ENCODE measurements at places on chromosomes 7 and 10.

DNA sequence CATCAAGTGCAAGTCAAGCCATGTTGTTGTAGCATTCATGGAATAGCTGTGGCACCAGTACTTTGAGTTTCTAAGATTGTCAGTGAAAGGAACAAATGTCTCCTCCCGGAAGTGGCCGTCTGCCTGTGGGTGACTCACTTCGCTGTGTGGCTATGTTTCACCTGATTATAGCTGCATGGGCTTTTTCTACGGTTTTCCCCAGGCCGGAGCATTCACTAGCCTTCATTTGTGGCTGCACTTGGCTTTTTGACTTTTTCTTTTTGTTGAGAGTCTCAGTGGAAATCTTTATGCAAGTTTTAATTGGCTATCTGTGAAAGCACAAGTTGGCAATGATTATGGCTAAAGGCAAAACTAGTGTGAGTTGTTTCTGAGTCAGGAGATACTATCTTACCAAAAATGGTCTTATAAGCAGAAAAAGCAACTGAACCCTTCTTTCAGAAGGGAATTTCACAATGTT lies 35.0 kb downstream of the SRI start:
- no peak for DNase-seq

DNA sequence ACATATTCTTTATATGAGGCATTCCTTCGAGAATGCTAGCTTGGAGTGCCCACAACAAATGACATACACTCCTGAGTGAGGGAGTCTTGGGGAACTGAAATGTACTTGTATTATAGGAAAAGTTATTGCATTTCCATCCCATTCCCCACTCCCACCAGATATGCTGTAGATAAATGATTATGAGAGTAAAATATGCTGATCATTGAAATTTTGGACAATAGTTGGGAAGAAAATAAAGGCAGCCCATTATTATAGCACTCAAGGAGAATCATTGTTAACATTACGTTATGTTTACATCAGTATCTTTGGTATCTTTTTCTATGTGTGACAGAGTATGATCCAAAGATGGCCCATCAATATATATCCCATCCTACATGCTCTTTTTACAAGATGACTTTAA lies 194.4 kb downstream of the GATA3 start:
- DNase-seq: no peak

DNA sequence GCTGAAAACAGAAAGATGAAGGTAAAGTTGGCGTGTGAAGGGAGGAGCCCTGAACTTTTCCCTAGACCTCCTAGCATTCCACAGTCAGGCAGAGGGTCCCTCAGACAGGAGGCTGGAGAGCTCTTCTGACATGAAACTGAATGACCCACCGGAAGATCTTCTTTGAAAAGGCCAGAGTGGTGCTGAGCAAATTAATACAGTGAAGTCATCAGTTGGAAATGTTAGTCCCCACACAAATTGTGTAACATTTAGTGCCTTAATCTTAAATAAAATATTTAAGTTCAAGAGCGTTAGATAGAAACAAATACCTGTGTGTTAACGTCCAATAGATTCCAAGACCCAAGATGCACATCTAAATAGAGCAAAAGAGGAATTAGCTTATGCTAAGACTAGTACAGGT lies 49.0 kb upstream of the WNT16 start:
- DNase-seq: no peak

DNA sequence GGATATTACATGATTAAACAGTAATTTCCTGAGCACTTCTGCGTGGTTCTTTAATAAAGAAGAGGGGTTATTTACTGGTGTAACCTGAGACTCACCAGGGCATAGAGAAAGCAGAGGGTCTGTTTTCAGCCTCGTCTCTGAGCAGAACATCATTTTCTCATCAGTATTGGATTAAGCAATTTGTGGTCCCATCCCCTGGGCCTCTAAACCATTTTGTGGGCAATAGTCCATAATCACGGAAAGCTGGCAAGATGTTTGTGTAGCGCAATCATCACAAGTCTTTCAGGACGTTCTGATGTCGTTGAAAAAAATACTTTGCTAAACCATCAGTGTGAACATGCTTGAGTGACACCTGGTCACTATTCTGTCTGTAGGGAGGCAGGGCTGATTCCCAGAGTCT lies 37.1 kb upstream of the SEC61G start:
- no peak for DNase-seq

- DNase-seq: no peak
These were observed 34.8 kb upstream of the SH2D4B start for GRCh38 chr10:80502621-80503583.

GRCh38 chr7:156579566-156579965 lies 61.0 kb upstream of the RNF32 start:
- DNase-seq: no peak

DNA sequence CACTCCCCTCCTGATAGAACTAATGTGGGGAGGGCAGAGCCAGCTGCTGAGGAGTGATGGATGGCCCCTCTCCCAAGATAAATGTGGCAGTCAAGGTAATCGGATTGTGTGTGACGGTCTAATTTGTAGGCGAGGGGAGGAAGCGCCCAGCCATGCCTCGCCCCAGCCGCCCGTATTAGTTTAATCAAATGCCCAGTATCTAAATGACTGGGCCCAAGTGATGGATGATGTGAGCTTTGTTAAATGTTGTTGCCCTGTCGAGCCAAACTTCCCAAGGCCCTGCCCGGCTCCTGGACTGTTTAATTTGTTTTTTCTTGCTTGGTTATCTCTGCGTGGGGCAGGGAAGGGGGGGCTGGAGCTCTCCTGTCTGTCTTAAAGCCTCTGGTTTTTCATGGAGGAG lies 88.4 kb upstream of the PPIF start:
- no peak for DNase-seq

- no peak for DNase-seq
These were observed 105.5 kb downstream of the CHN2 start for GRCh38 chr7:29300026-29300480.

DNA sequence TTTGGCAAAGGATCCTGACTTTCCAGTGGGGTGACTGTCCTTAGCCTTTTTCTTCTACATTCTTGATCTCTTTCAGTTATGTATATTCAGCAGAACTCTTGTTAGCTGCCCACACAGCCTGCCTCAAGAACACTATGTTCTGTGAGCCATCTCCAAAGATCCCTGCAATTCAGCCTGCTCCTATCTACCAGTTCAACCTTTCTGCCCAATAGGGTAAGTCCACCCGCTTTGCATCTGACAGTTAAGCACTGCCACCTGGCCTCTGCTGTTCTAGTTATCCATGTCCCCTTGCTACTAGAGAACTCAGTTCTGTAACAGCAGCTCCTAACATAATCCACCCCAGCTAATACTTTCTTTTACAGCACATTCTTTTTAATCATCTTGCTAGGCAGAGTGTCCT lies 13.5 kb downstream of the OR9A2 start:
- DNase-seq: no peak

DNA sequence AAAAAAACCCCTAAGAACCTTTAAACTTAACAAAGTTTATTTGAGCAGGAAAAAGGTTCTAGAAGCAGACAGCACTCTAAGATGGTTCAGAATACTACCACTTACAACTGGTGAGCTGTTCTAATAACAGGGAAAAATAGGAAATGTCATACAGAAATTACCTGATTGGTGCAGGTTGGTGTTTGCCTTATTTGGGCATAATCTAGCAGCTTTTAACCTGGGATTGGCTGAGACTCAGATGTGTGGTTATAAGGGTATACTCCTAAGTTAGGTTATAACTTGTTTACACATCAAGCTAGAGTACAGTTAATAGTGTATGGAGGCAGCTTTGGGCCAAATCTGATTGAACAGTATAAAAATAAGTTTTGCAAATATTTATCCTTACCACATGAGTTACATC lies 59.8 kb downstream of the MAPK8 start:
- no peak for DNase-seq

- no peak for DNase-seq
These were observed 69.2 kb downstream of the CNTNAP2 start for GRCh38 chr7:146185844-146186243.

GRCh38 chr10:21980691-21981090 lies 22.8 kb downstream of the DNAJC1 start:
- DNase-seq: no peak
